ENCODE measurements at places on chromosomes 7 and 10.

DNA sequence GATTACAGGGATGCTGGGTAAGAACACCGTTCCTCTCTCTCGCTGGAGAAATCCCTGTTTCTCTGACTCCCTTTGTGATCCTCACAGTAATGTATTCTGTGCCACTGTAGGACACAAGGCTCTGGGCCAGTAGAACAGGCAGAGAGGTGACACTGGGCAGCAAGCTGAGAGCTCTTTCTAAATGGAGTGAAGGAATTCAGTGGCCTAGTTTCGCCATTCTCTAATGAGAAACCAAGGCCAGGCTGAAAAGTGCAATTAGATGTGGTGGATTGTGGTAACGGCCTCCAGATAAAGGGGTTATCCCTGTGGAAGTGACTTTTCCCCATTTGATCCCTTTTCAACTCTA, 12.8 kb downstream of the KCTD7 start:
- DNase-seq: no peak

DNA sequence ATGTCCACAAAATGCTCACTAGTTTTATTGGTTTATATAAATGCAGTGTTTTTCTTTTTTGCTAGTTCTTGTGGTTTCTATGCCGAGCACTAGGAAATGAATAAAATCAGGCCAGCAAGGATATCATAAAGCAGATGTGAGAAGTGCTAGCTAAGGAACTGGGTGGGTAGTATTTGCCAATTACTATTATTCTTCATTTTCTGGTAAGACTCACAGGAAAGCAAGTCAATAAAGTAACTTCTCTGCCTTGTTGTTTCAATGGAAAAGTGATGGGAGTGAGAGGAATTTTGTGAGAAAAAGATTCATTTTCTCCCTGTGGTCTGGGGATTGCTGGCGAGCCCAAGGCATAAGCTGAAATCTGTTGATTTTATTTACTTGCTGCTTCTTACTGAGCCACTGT, 50.5 kb upstream of the TRIL start:
- no peak for DNase-seq

DNA sequence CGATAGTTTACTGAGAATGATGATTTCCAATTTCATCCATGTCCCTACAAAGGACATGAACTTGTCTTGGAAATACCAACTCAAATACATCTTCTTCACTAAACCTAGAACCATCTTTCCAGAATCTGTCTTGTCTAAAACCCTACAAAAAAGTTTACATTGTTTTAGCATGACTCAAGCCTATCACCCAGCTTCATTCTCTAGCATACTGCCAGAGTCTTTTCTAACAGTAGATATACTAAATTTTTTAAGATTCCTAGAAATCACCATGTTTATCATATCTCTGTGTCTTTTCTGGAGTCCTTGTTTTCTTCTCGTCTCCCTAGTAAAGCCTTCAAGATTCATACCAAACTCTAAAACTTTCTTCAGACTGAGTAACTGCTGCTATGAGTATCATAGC, 129.7 kb downstream of the SEMA3E start:
- DNase-seq: peak; percentile 18

DNA sequence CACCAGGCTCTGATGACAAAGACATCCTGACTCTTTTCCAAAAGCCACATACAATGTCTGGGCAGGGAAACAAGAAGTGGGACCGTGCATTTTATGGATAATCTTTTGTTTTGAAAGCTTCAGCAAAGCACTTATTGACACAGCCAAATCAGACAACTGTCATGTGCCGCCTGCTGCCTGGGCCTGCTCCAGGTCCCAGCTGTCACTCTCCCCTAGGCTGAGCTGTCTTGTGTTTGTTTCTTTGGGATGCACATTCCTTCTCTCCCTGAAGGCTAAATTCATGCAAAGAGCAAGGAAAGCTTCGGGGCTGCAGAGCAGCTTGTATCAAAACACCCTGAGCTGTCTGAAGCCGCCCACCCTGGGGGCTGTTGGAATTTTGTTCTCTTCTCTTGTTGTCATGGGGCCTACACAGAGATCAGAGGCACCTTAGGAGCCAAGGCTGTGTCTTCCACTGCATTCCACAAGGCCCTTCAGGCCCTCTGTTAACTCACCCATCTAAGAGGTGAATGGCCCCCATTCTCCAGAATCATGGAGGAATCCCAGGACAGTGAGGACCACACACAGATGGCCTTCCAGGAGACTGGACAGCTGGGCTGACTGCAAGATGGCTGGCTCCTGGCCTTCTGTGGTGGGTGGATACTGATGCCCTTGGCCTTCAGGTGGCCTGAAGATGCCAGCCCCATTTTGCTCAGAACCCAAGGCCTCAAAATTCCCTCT, 17.8 kb upstream of the SLC18A2 start:
- DNase-seq: no peak

DNA sequence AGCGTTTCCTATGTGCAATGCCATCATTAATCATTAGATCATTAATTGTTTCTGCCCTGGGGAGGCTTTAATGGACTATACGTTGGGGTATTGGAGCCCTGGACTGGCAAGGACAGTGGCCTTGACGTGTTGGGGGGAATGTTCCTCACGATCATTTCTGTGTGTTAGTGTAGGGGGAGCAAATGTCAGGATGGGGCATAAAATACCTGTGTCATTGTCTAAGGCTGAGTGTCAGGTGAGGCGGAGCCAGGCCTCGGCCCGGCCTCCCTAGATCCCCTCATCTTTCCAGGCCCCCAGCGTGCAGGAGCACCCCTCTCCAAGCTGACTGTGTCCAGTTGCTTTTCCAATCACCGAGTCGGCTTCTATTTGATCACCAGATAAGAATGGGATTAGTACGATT, 346.4 kb upstream of the SHH start:
- no peak for DNase-seq

- DNase-seq: peak; percentile 18
Measured at GRCh38 chr7:147547252-147547897, 1043.2 kb upstream of the C7orf33 start.

DNA sequence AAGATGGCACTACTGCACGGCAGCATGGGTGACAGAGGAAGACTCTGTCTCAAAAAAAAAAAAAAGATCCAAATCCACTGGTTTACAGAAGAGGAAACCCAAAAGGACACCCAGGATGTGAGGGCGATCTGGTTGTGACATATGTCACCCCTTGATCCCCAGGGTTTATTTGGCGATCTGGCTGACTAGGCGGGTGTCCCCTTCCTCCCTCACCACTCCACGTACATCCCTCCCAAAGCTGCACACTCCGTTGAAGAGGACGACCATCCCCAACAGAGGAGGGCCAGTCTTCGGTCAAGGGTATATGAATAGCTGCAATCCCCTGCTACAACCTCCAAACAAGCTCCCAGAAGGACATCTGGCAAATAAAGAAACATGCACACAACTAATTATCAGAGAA, 111.6 kb downstream of the HTR5A start:
- no peak for DNase-seq

DNA sequence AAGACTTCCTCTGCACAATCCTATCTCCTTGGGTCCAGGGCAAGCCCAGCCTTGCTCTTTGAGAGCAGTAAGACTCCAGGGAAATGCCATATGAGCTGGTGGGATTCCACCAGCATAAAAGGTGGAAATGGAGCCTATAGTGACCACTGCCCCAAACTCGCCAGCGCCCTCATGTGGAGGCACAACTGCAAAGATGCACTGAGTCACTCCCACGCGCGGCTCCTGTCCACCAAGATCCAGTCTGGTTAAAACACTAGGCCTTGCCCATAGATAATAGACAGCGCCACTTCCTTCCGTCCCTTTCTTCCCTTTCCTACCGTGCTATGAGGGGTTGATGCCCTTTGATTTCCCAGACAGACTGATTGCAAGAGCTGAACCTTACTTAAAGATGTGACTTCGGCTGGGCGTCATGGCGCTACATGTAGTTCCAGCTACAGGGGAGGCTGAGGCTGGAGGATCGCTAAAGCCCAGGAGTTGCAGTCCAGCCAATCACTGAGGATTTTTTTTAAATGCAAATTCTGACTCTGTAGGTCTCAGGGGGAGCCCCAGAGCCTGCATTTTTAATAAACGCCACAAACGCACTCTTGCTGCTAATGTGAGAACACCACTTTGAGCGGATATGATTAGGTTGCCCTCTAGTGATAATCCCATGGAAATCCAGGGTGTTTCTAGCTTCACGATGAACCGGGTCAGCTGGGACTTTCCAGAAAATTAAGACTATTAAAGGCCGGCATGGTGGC, 136.5 kb downstream of the EPC1 start:
- peak; percentile 68 for DNase-seq

All from fibroblast of skin of scalp (primary cell).